ENCODE measurements at places on chromosomes 4 and X.

DNA sequence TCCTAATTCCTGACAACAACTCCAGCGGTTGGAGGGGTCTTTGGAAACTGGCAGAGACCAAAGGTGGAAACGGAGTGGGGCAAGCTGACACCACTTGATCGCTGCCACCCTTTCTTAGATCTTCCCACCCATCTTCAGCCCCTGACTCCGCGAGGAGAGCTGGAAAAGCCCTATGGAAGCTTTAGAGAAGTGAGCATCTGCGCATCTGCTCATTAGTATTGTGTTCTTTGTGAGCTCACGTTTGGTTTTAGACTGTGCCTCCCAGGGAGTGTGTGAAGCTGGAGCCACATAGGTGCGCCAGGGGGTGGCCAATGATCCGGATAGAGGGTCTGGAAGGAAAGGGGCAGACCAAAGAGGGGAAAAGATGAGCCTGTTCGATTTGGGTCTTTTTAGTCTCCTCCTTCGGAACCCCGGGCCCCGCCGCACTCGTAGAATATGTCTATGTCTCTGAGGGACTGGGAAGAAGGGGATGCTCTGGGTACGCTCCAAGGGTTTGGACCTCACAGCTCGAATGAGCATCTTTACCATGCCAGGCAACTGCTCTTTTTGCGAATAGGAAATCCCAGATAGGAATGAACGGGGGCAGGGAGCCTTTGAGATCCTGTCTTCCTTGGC lies 578 bp upstream of the DKK2 start:
- no peak for DNase-seq

DNA sequence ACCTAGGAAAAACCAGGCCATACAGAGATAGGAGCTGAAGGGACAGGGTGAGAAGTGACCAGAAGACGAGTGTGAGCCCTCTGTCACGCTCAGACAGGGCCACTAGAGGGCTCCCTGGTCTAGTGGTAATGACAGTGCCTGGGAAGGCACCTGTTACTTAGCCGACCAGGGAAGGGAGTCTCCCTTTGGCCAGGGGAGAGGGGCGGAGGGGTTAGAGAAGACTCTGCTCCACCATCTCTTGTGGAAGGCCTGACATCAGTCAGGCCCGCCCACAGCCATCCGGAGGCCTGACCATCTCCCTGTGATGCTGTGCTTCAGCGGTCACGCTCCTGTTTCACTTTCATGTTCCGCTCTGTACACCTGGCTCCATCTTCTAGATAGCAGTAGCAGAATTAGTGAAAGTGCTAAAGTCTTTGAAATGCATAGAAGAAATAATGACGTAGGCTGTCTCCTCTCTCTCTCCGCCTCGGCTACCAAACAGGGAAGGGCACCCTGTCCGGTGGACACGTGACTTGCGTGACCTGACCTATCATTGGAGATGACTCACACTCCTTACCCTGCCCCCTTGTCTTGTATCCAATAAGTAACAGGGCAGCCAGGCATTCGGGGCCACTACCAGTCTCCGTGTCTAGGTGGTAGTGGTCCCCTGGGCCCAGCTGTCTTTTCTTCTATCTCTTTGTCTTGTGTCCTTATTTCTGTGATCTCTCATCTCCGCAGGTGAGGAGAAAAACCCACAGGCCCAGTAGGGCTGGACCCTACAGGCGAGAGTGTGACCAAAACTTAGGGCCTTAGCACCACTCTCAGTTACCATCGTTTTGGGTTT lies 26.7 kb downstream of the HTT-AS start:
- DNase-seq: peak; percentile 21

- no peak for DNase-seq
Measured at GRCh38 chr4:124753941-124754581, 41.5 kb upstream of the ANKRD50 start.

GRCh38 chrX:46912098-46912602 lies at the start of gene JADE3:
JADE3 (plus strand) TSS chrX:46912421; CDS start chrX:46984895, 72,474 bp downstream.
- DNase-seq: no peak

DNA sequence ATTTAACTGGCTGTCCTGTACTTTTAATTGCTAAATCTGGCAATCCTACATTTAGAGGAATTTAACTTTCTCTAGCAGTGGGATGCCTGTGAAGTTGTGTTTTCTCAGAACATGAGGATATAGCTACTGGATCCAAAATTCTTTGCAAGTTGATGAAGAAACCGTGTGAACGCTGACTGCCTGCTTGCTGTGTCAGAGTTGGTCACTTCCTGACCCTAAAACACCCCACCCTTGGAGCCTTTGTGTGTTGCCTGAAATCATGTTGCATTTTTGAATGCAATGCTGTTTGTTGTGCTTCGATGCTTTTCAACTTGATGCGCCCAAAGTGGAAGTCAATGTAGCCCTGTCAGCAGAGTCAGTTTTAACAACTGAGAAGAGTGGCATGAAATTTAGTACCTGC lies 211.2 kb downstream of the ANK2 start:
- DNase-seq: no peak

DNA sequence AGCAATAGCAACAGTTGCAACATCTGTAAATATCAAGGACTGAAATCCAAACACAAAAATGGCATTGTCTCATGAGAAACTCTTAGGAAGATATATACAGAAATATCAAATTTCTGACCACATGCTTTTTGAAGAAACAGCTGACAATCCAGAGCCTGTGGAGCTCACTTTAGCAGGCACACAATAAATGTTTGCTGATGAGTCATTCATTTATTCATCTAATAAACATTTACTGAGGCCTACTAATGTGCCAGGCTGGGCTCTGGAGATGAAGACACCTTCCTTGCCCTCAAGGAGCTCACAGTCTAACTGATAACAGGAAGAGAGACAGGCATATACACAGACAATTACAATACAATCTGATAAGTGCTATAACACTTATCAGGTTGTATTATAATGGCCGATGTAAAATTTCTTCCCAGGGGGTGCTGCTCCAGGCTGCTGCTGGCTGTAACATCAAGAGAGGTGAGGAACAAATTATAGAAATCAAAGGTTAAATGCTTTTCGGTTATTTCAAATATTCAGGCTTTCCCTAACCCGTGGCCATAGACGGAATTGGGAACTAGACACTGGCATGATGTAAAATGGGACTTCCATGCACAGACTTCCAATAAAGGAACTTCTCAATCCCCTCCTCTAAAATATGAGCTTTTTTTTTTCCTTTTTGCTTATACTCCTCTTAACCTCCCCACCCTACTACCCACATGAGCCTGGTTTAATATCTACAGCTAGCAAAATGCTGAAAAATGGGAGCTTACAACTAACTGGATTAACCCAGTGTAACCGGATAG lies 16.8 kb upstream of the ZCCHC13 start:
- no peak for DNase-seq

GRCh38 chr4:48543796-48544195 lies 53.7 kb downstream of the ZAR1 start:
- DNase-seq: no peak

GRCh38 chrX:101029665-101030064 lies 22.2 kb downstream of the TRMT2B start:
- DNase-seq: no peak

- no peak for DNase-seq
Measured at GRCh38 chr4:110055158-110055768, 142.6 kb downstream of the EGF start.

DNA sequence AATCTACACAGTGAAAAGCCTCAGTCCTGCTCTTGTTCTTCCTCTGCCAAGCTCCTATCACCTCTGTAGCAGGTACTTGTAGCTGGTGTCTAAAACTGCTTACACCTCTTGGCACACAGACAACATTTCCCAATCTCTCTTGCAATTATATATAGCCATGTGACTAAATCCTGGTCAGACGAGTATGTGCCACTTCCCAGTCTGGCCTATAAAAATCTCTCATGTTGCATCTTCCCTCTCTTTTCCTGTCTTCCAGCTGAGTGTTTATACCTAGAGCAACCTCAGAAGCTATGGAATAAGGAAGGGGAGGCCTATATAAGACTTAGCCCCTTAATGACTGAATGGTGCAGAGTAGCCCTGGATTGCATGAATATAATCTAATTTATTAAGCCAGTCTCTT lies 105.8 kb downstream of the RNF150 start:
- no peak for DNase-seq

DNA sequence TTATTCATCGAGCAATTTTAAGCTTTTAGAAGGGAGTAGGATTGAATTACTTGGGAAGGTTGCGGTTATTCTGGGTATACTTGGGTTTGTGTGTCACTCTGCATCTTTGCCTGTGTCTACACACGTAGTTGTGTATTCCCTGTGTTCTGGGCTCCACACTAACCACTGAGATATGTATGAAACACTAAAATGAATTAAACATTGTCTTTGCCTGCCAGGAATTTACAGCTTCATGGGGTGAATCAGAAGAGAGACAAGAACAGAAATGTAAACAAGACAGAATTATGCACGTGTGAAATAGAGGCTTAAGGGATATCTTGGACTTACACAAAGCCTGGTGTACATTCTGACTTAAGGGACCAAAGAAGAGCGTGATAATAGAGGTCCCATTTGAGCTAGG lies 228.5 kb downstream of the AFF2 start:
- DNase-seq: no peak

DNA sequence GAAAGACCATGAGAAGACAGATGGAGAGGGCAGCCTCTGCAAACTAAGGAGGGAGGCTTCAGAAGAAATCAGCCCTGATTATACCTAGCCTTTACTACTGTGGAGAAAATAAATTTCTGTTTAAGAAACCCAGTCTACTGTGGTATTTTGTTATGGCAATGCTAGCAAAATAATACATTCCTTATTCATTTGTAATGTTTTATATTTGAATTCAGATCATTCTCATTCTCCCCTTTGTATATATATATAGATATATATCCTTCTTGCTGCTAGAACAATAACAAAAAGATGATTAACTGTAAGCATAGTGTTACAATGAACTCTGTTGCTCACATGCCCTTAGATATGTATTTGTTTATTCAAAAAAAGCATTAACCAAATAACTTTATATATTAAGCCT lies 22.5 kb downstream of the DMD start:
- no peak for DNase-seq

DNA sequence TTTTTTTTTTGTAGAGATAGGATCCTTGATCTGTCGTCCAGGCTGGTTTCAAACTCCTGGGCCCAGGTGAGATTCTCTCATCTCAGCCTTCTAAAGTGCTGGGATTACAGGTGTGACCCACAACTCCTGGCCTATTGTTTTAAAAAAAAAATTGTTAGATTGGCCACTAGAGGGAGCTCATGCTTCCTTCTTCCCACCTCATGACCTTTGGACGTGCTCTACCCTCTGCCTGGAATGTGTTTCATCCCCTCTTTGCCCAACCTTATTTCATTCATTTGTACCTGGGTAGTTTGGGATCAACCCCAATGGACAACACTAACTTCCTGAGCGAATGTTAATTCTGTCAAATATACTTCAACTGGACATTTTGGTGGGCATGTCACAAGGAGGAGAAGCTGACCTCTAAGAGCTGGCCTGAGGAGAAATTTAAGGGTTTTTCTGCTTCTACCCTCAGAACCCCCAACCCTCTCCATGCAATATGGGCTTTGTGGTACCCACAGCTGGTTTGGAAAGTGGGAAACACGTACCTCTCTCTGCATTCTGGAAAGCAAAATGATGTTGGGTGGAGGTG lies 6.4 kb downstream of the PPEF2 start:
- no peak for DNase-seq

DNA sequence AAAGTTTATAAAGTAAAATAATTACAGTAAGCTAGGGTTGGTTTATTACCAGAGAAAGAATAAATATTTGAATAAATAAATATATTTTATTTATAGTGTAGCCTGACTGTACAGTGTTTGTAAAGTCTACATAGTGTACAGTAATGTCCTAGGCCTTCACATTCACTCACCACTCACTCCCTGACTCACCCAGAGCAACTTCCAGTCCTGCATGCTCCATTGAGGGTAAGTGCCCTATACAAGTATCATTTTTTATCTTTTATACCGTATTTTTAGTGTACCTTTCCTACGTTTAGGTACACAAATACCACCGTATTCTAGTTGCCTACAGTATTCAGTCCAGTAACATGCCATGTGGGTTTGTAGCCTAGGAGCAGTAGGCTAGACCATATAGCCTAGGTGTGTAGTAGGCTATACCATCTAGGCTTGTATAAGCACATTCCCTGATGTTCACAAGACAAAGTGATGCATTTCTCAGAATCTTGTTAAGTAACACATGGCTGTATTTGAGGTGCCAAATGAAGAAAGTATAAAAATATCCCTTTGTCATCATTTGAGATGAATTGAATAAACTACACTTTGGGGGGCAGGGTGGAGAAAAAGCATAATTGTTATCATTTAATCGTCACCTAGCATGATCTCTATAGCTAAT lies 14.7 kb upstream of the KLHL8 start:
- no peak for DNase-seq

DNA sequence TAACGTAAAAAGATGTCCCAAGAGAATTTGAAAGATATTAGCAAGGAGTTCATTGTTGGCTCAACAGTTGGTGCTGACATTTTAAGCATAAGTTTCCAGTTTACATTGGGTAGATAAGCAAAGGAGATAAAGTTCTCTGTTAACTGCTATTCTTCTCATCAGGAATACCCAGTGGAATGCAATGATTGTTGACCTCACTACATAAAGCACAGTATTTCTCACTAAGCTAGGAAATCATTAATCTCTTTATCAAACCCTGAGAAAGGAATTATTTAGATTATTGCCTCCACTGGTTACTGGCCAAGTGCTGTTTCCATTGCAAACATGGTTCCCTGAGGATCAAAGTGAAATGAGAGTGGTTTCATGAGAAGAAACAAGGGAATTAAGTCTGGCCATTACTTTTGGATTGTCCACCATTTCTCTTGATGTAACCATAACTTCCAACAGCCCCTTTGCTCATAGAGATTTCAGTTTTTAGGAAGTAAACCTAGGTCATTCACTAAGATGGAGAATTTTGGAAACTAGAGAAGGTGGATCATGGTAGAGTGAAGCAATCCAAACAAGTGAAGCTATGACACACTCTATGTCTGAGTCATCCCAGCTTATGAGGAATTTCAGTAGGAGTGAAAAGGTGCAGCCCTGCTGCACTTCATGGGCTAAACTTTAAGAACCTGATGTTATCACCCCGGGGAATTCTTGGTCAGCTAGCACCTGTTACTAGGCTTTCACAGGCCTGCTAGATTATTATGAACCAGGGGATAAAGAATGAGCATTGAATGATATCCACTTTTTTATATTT lies 163.4 kb downstream of the AREG start:
- no peak for DNase-seq

DNA sequence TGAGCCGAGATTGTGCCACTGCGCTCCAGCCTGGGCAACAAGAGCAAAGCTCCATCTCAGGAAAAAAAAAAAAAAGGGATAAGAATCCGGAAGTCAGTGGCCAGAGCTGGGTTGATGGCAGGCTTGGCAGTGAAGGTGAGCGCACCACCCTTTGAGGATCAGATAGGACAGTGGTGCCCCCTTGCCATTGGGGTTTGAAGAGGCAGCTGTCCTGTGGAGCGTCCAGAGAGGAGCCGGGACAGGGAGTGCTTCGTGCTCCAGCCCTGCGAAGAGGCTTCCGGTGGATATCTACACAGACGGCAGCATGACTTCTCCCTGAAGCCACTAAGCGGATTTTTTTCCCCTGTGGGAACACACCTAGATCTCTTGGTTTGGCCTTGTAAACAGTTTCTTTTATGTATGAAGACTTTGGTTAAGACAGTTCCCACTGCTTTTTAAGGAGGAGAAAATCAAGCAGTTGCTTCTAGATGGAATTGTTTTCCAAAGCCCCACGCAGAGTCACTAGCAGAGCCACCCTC lies 6.5 kb downstream of the TBC1D14 start:
- no peak for DNase-seq

- peak; percentile 75 for DNase-seq
Measured at GRCh38 chrX:154546354-154547244, at the start of gene G6PD. G6PD (minus strand) TSS chrX:154546846; CDS start chrX:154546155, 691 bp downstream.
